ENCODE measurements at places on chromosomes 4 and X. TPM values are rescaled to one million over a fixed set of nuclear protein-coding genes. Genes with fewer than 3 reads are reported as not detected.

Gene CSAG3
- not detected for total RNA-seq

Gene TBX22
- not detected for total RNA-seq

Gene COX7B2
- total RNA-seq, result not detected

Gene HSFX1
- total RNA-seq, result 0.80 TPM

Gene VCX2
- not detected for total RNA-seq

Gene CSTF2
- total RNA-seq, result 30.0 TPM

Data from OCI-LY7 (cell line).